ENCODE measurements at places on chromosomes 11 and 22.

DNA sequence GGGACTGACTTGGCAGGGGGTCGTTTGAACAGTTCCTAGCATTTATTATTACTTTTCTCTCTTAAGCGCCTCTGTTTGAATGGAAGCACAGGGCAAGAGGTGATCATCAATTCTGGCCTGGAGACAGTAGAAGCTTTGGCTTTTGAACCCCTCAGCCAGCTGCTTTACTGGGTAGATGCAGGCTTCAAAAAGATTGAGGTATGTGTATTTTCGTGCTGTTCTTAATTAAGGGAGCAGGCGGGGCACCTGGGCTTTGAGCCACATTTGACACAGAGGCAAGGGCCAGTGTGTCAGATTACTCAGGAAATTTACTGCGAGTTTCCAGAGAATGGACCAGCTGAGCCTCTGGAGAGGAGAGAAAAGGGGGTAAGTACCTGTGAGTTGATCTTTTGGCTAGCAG, 102.4 kb upstream of the SORL1-AS1 start:
- no peak for DNase-seq

GRCh38 chr11:31770011-31770700, 41.0 kb downstream of the PAX6 start:
- no peak for DNase-seq

- DNase-seq, result no peak
These were observed 16.5 kb downstream of the BRD1 start for GRCh38 chr22:49811020-49811791.

DNA sequence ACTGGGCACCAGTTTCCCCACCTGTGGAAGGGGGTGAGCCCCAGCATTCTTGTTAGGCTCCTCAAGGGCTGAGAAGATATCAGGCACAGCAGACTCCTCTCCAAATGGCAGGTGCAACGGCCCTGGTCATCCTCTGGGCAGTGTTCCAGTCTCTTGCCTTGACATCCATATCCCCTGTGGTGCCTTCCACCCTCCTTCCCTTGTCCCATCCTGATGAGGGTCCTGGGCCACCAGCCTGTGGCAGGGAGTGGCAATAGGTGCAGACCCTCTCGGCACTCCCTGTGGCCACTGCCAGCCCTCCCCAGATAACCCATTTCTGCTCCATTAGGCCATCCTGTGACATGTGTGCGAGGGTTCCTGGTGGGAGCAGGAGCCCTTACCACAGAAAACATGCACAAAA, 78.8 kb upstream of the NECTIN1 start:
- DNase-seq, result no peak

Measured in CD8-positive, alpha-beta memory T cell (primary cell).